ENCODE measurements at places on chromosomes 11 and 22.

DNA sequence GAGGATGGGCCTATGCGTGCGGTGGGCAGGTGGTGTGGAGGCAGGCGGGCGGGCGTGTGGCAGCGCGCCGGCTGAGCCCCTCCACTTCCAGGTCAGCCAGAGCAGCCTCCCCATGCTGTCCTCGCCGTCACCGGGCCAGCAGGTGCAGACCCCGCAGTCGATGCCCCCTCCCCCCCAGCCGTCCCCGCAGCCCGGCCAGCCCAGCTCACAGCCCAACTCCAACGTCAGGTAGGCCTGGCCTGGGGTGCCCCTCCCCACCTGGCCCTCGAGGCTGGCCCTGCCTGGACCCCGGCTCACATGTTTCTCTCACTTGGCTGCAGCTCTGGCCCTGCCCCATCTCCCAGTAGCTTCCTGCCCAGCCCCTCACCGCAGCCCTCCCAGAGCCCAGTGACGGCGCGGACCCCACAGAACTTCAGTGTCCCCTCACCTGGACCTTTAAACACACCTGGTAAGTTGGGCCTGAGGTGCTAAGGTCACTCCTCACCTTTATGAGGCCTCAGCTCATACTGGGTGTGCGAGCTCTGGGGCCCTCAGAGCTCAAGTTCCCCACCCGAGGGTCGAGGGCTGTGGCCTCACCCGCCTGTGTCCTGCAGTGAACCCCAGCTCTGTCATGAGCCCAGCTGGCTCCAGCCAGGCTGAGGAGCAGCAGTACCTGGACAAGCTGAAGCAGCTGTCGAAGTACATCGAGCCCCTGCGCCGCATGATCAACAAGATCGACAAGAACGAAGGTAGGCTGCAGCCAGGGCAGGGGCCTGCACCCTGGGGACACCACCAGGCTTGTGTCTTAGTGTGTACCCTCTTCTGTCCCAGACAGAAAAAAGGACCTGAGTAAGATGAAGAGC, 75.3 kb downstream of the MED15 start:
- no peak for DNase-seq

DNA sequence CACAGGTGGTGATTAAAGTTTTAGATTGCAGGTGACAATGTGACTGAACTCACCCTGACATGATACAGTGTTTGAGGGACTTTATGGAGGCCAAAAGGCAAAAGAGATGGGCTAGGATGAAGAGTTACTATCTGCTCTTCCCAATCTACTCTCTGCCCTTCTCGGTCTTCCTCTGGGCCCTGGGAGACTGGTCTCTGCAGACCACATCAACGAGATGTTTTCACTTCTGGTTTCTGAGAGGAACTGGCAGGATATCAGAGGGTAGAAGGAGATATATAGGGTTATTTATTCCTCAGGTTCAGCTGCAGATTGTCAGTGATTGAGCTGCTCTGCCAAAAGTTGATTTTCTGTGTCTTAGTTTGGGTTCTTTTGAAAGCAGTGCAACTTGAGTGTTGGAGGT, 32.4 kb upstream of the CD44 start:
- DNase-seq: no peak

DNA sequence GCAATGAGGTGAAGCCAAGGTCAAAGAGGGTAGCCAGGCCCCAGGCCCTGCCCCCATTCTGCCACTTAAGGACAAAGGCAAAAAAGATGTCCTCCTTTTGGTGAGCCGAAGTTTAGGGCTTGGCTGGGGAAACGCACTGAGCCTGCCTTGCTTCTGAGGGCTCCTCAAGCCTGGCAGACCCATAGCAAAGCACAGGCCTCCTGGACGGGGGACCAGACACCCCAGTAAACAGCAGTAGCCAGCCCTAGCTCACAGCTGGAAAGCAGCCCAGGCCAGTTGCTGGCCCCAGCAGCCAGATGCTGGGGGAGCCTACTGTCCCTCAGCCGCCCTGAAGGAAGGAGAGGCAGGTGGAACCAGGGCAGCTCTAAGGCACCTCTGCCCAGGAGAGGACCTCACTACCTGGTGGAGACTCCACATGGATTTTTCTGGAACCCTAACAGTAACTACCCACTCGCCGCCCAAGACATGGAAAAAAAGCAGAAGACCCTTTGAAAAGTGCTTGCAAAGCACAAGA, 3.8 kb upstream of the PYGM start:
- peak; percentile 22 for DNase-seq

DNA sequence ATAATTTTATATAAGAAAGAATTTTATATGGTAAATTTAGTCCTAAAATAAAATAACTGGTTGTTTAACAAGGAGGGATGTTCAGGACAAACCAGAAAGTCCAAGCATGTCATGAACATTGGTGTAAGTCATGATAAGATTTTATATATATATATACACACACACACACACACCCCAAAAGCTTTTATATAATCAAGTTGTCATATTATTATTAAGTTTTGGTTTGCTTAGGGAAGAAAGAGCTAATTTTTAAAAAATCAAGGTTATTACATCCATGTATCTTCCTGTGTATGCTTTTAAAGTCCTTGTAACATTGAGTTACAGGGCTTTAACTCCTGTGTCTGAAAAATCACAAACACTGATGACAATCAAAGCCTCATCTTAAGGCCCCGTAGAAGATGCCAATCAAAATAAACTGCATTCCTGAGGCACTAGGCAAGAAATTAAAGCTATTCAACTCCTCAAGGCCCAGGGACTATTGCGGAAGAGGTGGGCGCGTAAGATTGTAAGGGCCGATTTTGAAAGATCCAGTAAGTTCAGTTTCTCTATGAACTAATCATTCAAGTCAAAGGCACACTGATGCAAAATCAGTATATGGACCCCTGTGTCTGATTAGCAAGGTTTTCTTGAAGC, 16.8 kb downstream of the APOL6 start:
- no peak for DNase-seq

DNA sequence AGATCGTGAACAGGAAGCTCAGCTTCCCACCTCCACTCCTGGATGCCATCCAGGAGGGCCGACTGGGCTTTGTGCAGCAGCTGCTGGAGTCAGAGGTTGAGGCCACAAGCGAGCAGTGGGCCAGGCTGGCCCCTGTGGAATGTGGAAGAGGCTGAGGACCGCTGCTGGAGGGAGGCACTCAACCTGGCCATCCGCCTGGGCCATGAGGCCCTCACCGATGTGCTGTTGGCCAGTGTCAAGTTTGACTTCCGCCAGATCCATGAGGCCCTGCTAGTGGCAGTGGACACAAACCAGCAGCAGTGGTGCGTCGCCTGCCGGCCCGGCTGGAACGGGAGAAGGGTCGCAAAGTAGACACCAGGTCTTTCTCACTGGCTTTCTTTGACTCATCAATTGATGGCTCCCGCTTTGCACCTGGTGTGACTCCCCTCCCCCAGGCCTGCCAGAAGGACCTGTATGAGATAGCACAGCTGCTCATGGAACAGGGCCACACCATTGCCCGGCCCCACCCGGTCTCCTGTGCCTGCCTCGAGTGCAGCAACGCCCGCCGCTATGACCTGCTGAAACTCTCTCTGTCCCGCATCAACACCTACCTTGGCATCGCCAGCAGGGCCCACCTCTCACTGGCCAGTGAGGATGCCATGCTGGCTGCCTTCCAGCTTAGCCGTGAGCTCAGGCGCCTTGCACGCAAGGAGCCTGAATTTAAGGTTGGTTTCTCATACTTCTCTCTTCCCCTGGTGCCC, 24.9 kb downstream of the ART5 start:
- no peak for DNase-seq

DNA sequence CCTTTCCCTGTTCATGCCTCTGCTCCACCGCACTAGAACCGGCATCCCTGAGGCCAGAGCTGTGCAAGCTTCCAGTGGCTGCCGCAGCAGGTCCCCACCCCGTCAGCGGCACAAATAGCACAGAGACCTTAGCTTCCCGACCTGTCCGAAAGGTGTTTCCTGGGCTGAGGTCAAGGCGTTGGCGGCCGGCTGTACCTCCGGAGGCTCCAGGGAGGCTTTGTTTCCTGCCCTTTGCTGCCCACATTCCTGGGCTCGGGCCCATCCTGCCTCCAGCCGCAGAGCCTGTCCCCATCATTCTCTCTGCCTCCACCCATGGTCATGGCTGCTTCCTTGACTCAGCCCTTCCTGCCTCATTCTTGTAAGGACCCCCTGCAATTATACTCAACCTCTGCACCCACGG, 31.2 kb downstream of the ARHGAP8 start:
- DNase-seq: no peak

DNA sequence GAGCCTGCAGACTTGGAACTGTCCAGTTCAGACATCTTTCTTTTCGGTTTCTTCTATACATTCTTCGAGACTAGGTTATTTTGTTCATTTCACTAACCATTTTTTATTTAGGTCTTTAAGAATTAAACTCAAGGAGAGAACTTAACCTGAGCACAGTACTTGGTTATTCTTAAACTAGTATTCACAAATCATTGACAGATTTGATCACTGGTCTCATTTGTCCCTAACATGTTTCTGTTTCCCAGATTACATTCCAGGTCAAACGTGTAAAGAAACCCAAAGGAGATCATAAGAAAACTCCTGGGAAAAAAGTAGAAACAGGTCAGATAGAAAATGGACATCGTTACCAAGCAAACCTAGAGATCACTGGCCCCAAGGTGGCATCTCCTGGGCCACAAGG, 85.1 kb downstream of the TTC17 start:
- no peak for DNase-seq

DNA sequence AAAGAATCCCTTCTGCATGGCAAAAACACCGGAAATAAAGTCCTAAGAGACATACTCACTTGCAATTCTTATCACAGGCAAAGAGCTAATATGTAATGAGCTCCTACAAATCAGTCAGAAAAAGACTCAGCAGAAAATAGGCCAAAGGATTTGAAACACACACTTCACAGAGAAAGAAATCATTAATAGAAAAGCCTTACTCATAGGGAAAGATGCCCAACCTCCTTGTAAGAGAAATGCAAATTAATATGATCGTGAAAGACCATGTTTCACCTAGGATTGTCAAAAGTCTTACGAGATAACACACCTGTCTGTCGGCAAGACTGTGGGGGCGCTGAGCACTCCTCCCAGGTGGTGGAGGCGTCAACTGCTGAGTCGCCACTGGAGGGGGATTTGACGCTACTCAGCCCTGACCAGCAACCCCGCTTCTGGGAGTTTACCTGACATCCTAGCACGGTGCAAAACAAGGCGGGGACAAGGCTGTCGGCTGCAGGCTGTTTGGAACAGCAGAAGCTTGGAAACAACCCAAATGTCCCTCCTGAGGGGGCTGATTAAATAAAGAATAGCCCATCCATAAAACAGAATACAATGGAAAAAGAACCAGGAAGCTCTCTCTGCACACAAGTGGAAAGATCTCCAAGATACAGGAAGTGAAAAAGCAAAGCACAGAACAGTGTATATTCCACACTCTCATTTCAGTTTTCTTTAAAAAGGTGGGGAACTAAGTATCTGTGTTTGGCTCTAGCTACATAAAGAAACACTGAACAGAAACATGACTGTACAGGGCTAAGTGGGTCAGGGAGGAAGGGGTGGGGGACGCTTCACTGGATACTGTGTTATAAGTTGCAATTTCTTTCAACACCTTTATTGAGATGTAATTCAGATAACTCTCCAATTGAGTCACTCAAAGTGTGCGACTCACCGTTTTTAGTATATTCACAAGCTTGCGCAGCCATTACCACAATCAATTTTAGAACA, 11.5 kb downstream of the CSNK1E start:
- peak; percentile 80 for DNase-seq

DNA sequence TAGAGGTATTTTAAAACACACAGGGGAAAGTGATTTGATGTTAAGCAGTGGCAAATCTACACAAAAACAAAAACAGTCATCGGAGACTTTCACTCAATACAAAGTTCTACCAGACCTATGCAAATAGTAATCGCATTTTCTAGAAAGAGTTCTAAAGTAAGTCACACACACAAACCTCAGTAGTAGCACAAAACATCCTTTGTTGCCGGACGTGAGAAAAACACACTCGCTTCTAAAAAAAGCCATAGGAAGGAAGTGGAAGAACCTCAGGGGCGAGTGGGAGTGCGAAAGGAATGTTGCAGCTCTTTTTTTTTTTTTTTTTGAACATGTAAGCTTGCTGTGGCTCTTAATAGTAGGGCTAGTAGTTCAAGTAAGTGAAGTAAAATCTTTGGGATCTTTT, 88.9 kb downstream of the MAML2 start:
- peak; percentile 63 for DNase-seq

- DNase-seq: peak; percentile 6
Measured at GRCh38 chr11:134586726-134587125, 174.7 kb upstream of the B3GAT1 start.

GRCh38 chr11:79686703-79687419, 246.0 kb upstream of the TENM4 start:
- no peak for DNase-seq

- DNase-seq: no peak
Measured at GRCh38 chr11:118524356-118524755, 2.9 kb upstream of the TTC36 start.

DNA sequence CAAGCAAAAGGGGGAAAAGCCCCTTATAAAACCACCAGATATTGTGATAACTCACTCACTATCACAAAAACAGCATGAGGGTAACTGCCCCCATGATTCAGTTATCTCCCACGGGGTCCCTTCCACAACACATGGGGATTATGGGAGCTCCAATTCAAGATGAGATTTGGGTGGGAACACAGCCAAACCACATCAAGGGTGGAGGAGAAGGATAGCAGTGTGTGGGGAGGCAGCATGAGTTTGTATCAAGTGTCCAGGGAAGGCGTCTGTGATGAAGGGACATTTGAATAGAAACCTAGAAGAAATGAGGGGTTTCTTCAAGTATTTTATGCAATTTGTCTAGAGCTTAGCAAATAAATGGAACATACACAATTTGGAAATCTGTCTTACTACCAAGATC, 98.2 kb downstream of the SLC1A2 start:
- no peak for DNase-seq

- no peak for DNase-seq
Measured at GRCh38 chr11:79417069-79417920, 23.5 kb downstream of the TENM4 start.

Measured in GM13976 (cell line).